ENCODE measurements at places on chromosomes 2 and 18.

DNA sequence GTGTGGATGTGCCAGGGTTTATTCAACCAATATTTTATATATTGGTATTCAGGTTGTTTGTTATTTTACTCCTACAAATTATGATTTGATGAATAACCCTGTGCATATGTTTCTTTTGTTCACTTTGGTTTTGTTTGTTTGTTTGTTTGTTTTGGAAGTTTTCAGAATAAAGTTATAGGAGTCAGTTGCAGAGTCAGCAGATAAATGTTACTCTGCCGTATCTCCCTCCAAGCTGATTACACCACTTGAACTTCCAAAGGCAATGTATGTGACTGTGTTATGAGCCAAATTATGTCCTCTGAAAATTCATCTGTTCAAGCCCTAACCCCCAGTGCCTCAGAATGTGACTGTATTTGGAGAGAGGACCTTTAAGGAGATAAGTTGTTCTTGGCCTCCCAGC, 497.5 kb downstream of the TNS1 start:
- no peak for DNase-seq

DNA sequence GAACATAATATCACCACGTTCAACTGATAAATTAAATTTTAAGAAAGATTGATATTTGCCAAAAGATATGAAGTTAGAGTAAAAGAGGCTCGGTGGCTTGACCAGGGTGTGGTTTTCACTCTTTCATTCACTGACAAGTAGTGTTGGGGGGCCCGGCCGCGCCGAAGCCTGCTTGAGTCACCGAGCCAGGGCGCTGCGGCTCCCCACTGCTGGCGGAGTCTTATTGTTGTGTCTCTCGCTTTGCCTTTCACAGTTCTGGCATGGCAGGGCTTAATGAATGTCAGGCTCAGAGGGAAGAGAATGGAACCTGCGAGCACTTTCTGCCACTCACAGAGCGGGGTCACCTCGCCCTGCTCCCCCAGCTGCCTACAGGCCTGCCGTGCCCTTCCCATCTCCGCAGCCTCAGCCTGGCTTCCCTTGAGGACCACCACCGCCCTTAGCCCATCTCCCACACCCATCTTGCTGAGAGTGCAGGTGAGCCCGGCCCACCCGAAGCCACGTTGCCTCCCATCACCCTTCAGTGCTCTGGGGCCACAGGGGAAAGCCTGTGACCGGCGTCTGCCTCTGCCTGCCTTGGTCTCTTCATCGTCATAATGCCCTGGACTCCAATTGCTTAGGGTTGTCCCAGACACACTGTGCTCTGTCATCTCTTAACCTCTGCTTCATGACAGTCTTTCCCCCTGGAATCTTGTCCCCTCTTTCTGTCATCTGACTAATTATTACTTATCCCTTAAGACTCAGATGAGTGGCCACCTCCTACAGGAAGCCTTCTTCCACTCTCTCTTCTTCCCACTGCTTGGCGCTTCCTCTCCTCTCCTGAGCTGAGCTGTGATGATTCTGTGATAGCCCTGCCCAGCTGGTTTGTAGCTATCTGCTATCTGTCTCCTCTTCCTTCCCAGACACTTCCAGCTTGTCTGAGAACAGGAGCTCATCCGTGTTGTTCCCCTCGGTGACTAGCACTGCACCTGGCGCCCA, 142.5 kb downstream of the FAM210A start:
- no peak for DNase-seq

DNA sequence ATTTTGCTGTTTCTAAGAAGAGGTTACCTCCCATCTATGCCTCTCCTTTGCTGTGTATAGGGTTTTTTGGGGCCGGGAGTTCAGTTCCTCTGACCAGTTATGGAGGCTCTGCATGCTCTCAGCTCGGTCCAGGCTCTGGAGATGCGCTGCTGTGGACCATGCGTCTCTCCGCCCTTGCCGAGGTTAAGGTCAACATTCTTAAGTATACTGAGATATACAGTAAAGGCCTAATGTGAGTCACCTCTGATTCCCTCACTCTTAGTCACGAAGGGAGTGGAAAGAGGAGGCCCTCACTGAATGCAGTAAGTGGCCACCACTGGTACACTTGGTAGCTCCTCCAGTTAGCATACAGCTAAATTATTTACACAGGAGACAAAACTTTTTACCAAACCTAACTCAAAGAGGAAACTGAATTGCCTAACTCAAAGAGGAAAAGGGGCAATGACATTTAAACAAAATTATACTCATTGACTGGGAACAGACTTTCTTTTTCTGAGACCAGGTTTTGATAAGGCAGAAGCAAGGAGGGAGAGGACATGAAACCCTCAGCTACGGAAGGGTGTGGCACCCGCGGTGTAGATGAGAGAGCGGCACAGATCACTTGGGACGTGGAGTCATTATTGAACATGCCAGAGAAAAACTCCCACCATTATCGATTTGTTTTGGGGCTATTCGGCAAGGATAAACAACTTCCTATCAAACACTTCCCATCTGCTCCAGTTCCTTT, 98.7 kb downstream of the COPS8 start:
- no peak for DNase-seq

DNA sequence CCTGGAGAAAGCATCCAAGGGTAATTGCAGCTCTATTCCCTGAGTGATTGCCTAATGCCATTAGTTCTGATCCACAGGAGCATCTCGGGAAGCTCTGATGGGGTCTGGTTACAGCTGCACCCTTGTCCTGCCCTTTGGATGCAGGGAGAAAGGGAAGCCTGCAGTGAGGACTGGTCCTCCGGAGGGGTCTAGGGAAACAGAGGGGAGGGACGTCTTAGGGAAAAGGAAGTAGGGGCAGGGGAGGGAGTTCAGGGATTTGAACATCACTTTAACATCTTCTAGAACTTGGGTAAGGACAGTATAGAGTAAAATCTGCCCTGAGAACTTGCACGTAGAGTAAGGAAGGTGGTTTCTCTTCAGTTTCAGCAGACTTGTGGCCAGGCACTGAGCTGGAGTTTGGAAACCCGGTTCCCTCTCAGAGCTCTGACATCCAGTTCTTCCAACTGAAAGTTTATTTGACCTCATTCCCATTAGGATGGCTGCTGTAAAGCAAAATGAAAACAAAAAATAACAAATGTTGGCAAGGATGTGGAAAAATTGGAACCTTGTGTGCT, 20.5 kb downstream of the ONECUT2 start:
- no peak for DNase-seq

DNA sequence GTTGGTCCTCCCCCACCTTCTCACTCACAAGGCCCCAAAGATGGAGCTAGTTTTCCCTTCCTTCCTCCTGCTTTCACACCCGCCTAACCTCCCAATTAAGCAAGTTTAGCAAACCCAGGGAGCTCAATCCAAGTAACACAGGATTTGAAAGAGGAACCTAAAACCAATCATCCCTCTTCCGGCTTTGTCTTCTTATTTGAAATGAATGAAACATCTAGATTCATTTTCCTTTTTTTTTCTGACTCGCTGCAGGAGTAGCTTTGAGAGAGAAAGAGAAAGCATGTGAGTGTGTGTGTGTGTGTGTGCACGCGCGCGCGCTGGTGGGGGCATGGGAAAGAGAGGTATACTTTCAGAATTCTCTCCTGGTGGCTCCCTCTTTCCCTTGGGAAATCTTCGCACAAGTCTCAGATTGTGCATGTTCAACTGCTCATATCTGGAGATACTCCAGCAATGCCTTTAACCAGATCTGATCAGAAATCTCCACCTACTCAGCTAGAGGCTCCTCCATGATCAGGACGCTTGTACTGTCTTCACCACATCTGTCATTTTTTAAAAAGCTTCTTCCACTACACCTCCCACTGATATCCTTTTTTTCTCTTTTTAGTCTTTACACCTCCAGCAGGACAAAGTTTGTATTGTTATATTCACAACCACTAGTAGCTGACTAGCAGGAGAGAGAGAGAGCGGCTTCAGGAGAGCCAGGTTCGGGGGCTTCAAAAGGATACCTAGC, 1.7 kb downstream of the SLC8A1 start:
- DNase-seq: no peak

GRCh38 chr2:217223222-217223930, 363.5 kb upstream of the TNP1 start:
- DNase-seq: no peak

Measured in liver (tissue), 10 donors.